ENCODE measurements at places on chromosomes 2 and 18.

GRCh38 chr2:81600088-81600487, 1295.5 kb upstream of the LRRTM1 start:
- no peak for DNase-seq

DNA sequence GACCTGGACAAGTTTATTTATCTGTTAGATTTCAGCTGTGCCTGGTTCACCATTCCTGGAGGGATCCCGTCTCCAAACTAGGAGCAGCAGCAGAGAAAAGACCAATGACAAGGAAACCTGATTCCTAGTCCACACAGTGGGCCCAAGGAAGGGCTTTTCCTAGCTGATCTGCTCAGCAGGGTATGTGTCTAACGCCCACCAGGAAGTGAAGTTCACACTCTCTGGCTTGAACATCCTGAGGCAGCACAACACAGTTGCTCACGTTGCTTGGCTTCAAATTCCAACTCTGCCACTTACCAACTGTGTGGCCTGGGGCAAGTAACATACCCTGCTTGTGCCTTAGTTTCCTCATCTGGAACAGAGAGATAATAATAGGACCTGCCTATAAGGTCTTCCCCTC, 42.9 kb downstream of the XDH start:
- DNase-seq, result no peak

DNA sequence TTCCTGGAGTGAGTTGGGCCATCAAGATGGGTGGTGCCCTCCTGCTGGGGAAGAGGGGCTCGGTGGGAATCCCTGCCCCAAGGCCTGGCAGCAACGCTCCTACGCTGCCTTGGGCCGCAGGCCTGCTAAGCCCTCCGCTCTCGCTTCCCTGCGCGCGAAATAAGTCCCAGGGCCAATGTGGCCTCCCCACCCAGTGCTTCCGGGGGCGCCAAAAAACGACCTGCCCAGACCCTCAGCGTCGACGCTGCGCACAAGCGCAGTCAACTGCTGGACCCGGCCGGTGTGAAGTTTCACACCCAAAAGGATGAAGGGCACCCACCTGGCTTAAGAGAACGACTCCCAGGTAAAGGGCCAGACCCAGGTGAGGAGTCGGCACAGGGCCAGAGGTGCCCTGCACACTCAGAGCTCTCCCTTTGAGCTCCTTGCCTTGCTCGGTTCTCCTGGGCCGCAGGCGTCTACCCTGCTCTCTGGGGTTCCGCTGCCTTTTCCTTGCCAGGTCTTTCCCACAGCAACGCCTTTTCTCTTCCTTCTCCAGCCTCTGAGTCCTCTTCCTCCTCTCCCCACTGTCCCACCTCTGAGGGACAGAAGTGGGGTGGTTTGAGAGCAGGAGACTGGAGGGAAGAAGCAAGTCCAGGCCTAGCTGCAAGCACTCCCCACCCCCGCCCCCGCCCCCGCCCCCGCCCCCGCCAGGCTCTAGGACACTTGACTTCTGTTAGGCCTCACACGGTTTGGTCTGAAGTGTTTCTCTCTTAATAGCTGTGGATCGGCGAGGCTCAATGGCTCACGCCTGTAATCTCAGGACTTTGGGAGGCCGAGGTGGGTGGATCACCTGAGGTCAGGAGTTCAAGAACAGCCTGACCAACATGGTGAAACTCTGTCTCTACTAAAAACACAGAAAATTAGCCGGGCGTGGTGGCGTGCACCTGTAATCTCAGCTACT, at the start of gene DNAJC5G:
Gene DNAJC5G (plus strand): TSS at position 223 of the 940 bp plus-strand sequence. CDS start 1,296 bp downstream, outside the sequence.
- DNase-seq, result no peak

- DNase-seq, result no peak
These were observed 21.8 kb upstream of the TANK start for GRCh38 chr2:161138429-161138828.

- DNase-seq, result no peak
These were observed 197.8 kb downstream of the SMAD7 start for GRCh38 chr18:48752928-48753327.

- no peak for DNase-seq
These were observed 129.7 kb downstream of the MAP3K20 start for GRCh38 chr2:173205375-173205774.

DNA sequence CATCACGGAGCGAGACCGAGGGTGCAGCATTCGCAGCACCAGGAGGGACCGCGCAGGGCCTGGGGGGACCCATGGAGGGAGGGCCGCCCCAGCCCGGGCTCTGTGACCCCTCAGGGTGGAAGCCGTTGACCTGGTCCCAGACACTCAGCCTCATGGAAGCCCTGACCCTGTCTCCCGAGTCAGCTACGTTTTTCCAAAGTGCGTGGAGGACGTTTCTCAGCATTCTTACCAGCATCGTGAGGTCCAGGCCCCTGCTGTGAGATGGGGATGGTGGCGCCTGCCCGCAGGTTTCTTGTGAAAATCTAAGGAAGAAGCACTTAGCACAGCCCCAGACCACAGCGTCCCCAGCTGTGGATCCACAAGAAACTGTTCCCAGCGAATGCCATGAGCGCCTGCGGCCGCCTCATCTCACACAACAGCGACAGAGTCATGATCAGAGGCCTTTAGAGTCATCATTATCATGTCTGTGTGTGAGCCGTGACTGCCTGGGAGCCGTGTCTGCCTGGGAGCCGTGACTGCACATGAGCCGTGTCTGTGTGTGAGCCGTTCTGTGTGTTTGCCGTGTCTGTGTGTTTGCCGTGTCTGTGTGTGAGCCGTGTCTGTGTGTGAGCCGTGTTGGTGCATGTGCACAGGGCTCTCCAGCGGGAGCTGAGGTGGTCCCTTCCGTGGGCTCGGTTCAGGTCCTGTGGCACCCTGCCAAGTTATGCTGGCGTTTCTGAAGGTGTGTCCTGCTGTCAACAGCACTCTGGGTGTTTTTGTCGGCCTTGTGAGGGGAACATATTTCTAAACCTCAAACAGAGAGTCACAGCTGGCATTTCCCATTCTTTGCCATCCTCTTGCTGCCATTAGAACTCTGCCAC, 49.2 kb upstream of the KCNG2 start:
- DNase-seq, result no peak
